T-helper 17 cell (primary cell): ENCODE measurements at places on chromosomes 16 and 17. TPM values are rescaled to one million over a fixed set of nuclear protein-coding genes. Genes with fewer than 3 reads are reported as not detected.

Gene KCNJ18
- not detected for total RNA-seq

GRCh38 chr17:10172241-10172741, 26.1 kb downstream of the GAS7 start:
- no peak overlapping the region for H3K27ac ChIP-seq
- H3K4me3 ChIP-seq: no peak overlapping the region
- no peak for DNase-seq
- H3K27me3 ChIP-seq: peaks cover 18% of the 10 kb centered on the region
- no peaks in the 10 kb centered on the region for H3K4me1 ChIP-seq
- H3K36me3 ChIP-seq: no peaks in the 10 kb centered on the region

DNA sequence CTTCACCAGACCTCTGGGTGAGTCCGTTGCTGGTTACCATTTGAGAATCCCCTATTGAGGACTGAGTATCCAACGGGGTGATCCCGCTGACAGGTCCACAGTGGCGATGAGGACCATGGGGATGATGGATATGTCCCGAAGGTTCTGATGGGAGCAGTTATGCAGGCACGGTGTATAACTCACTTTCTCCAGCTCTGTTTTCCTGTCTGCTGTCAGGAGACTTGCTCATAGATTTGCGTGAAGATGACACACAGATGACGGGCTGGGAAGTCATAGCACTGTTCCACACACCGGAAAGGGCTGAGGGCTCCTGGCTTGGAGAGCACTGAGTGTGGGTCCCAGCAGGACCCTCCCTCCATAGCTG, 22.2 kb upstream of the ADCY7 start:
- H3K27ac ChIP-seq: no peak overlapping the region
- peaks cover 27% of the 10 kb centered on the region for H3K4me1 ChIP-seq
- no peak overlapping the region for H3K4me3 ChIP-seq
- no peaks in the 10 kb centered on the region for H3K36me3 ChIP-seq
- DNase-seq: no peak
- H3K27me3 ChIP-seq: no peaks in the 10 kb centered on the region

Gene C16orf46
- 0.37 TPM for total RNA-seq

GRCh38 chr17:40827746-40828453, 5.5 kb upstream of the KRT10 start:
- peaks cover 9% of the 10 kb centered on the region for H3K4me1 ChIP-seq
- no peak for DNase-seq
- H3K27ac ChIP-seq: no peak overlapping the region
- H3K4me3 ChIP-seq: no peak overlapping the region
- peaks cover 22% of the 10 kb centered on the region for H3K27me3 ChIP-seq

GRCh38 chr16:69077251-69077650, 28.2 kb upstream of the HAS3 start:
- no peaks in the 10 kb centered on the region for H3K27me3 ChIP-seq
- no peaks in the 10 kb centered on the region for H3K4me1 ChIP-seq
- H3K4me3 ChIP-seq: no peak overlapping the region
- no peak overlapping the region for H3K27ac ChIP-seq

GRCh38 chr16:57525761-57526160, 10.6 kb downstream of the CCDC102A start:
- no peak overlapping the region for H3K27ac ChIP-seq
- H3K4me1 ChIP-seq: peaks cover 17% of the 10 kb centered on the region
- DNase-seq: no peak
- H3K36me3 ChIP-seq: no peaks in the 10 kb centered on the region

Gene LRRC36
- not detected for total RNA-seq

DNA sequence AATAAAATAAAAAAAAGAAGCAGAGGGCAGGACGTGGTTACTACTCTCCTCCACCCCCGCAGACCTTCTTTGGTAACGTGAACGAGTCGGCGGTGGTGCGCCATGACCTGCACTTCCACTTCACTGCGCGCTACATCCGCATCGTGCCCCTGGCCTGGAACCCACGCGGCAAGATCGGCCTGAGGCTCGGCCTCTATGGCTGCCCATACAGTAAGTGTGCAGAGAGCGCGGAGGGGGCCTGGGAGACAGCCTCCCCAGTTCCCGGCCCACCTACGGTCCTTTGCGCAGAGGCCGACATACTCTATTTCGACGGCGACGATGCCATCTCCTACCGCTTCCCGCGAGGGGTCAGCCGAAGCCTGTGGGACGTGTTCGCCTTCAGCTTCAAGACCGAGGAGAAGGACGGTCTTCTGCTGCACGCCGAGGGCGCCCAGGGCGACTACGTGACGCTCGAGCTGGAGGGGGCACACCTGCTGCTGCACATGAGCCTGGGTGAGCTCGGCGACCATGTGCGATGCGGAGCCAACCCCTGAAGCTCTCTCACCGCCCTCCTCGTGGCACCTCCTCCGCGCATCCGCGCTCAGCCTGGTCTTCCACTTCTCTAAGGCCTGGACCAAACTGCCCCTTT, 2.7 kb downstream of the CNTNAP1 start:
- peaks cover 16% of the 10 kb centered on the region for H3K27me3 ChIP-seq
- H3K4me3 ChIP-seq: no peak overlapping the region
- peaks cover 30% of the 10 kb centered on the region for H3K4me1 ChIP-seq
- no peak for DNase-seq
- H3K27ac ChIP-seq: no peak overlapping the region
